Activated T-cell treated with anti-CD3 and anti-CD28 coated beads, Interleukin-2, amount 50 U/mL, for 1 hour (primary cell): ENCODE measurements at places on chromosomes 2 and 18.

DNA sequence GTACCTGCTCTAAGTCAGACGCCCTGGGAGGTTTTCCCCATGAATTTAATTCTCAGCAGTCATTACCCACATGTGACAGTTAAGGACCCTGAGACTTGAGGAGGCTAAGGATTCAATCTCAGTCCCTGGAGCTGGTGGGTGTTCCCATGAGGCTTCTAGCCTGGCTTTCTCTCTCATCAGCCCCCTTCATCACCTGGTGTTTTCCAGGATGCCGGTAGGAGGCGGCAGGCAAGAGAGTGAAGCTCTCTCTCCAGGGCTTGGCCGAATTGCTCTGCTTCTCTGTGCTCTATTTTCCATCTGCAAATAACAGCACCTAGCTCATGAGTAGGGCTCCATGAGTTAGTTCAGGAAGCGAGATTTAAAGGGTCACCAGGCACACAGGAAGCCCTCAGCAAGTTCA, 241.9 kb downstream of the PTPRM start:
- no peak for DNase-seq

GRCh38 chr2:86480105-86480504, 38.9 kb downstream of the KDM3A start:
- no peak for DNase-seq

DNA sequence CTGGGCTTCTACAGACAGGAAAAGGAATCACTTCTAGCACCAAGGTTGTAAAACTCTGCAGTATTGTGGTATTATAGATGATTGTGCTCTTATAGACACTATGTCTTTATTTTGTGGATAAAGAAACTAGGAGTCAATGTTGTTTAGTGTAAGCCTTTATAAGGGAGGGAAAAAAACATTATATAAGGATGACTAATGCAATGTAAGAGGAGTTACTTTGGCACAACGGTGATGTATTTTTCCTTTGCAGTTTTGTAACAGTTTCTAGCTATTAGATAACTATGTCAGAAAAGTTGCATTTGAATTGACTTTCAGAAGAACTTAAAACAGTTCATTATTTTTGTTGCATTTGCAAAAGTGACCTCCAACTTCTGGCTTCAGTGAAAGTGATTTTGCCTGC, 545.4 kb downstream of the CCDC85A start:
- no peak for DNase-seq

DNA sequence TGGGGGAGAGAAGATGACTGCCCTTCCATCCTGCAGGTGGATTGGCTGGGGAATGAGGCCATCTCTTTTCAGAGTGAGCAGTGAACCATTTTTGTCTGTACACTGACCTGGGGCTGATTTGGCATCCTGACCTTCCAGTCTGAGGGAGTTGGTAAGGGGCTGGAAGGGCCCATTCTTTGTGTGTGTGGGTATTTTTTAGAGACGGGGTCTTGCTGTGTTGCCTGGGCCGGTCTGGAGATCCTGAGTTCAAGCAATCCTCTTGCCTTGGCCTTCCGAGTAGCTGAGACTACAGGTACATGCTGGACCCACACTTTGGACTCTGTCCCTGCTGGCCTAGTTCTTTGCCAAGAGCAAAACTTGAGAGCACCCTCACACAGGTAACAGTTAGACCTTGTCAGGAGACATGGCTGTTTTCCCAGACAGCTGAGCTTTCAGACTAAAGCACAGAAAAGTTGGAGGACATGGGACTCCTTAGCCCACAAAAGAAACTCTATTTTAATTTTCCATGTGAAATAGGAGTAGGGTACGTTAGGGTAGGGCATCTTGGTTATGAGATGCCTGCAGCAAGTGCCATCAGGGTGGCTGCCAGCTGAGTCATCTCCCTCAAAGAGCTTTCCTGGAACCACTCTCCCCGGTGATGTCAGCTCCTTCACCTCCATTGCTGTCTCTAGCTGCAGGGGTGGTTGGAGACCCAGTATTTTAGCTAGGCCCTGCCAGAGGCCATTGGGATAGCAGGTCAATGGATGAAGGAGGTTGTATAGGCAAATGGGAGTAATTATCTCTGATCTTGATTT, 60.7 kb downstream of the DGKD start:
- no peak for DNase-seq

- DNase-seq = no peak
These were observed 2.5 kb upstream of the MREG start for GRCh38 chr2:216015722-216016464.

DNA sequence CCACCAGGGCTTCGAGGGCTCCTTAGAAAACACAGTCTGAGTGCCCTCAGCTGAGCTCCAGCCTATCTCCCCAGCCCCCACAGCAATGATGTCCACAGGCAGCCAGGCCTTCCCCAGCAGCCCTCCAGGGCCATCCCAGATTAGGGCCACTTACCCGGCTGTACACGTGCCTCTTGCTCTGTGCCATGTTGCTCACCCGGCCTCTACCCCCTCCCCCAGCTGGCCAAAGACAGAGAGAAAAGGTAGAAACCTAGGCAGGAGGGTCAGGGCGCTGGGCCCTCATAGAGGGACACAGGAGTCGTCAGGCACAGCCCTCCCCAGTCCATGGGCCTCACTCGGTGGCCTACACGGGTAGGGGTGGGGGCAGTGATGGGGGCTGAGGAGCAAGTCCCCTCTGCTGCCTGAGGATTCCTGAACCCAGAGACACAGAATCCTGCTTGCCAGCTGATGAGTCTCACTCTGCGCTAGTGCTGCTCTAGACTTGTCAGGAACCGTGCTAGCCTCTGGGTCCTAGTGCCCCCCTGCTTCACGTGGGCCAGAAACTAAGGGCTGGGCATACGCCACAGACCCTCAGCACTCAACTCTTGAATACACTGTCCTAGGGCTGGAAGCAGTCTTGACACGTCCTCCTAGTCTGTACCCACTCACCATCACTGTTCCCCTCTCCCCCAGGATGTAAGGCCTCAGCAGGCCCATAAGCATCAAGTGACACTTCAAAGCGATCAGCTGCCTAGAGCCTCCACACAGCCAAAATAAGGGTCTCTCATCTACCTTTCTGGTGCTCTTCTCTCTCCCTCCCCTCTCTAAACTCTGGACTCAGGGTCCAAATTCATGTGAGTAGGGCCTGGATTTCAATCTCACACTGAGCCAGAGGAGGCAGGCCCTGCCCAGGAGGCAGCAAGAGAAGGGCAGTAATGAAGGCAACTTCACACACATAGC, at the start of gene DCTN1:
TSS of gene DCTN1 (minus strand) at position 461 of the 939 bp plus-strand sequence. CDS start at position 187, 274 bp downstream.
- peak; percentile 40 for DNase-seq

DNA sequence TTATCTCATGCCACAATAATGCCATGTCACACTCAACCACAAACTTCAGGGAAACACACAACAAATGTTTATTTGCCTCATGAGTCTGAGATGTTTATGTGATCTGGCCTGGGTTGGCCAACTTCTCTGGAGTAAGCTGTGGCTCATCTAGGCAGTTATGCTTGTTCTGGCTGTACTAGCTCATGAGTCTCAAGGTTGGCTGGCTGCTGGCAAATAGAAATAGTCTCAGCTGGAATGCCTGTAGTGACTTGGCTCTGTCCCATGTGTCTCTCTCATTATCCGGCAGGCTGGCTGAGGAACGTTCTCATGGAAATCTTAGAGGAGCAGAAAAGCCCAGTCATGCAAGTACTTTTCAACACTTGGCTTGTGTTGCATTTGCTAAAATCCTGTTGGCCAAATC, 234.9 kb upstream of the CDH2 start:
- DNase-seq = no peak

GRCh38 chr2:236574424-236575145, 5.0 kb downstream of the ACKR3 start:
- no peak for DNase-seq

- no peak for DNase-seq
These were observed 49.8 kb upstream of the CABYR start for GRCh38 chr18:24089076-24089475.

DNA sequence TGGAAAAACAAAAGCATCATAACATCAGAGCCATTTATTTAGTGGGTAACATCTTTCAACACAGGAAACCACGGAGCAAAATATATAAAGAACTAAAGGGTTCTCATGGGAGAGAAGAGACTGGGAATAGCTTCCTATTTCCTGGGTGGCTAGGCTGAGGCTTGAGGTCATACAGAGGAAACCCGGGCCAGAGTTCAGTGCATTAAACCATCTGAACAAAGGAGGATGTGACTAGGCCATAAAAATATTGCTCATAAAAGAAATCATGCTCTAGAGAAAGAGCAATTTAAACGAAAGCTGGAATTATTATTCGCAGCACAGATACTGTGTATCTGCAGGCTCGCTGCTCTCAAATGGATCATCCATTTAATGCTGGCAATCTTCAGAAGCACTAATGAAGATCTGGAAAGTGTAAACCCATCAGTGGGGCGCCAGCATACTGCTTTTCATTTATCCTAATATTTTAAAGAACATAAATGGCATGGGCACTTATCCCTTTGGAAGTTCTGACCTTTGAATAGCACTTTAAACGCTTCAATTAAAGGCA, 83.3 kb downstream of the GALNT14 start:
- no peak for DNase-seq

GRCh38 chr2:119753041-119753929, 6.4 kb upstream of the PTPN4 start:
- DNase-seq = no peak

GRCh38 chr18:36157441-36157840, 27.7 kb downstream of the ELP2 start:
- no peak for DNase-seq

- DNase-seq = no peak
These were observed 9.5 kb downstream of the KCNG2 start for GRCh38 chr18:79806976-79807841.

GRCh38 chr2:26224095-26224494, 20.3 kb downstream of the HADHA start:
- no peak for DNase-seq

DNA sequence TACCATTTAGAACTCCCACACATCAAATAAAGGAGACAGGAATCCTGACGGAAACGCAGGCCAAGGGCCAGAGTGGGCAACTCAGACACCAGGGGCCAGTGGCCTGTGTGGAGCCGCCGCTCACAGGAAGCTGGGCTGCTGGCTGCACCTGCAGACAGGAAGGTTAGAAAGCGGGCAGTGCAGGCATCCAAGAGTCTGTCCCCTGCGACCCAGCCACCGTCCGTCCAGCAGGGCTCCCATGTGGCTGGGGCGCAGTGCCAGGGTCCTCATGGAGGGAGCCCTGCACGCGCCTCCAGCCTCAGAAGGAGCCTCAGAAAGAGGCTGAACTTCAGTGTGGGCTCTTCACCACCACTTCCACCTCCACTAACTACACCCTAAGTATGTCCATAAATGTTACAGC, 2.5 kb upstream of the ANO7 start:
- DNase-seq = no peak

DNA sequence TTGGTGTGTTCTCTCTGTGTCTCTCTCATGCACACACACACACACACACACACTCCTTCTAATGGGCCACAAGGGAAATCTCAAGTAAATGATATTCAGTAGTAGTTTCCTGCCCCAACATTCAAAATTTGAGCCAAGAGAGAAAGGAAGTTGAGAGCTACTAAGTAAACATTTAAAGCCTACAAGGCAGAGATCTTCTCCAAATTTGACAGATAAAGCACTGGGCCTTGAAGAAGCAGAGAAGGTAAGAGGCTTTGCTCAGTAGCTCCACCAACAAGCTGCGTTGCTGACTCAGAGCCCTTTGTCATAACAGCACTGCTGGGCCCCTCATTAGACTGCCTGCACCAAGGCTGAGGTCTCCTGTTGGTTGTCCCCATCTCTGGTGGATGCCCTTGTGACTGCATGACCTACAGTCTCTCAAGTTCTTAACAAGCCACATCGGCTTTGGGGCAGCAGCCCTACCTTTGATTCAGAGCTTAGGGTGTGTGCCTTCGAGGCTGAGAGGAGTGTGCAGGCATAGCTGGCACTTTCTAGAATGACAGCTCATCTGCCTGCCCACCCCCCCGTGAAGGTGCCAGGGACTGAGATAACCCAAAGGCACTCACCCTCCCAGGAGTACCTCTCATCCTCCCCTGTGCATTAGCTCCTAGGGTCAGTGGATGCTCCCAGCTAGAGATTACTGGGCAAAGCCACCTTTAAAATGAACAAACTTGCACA, 32.3 kb upstream of the NEB start:
- DNase-seq = no peak

DNA sequence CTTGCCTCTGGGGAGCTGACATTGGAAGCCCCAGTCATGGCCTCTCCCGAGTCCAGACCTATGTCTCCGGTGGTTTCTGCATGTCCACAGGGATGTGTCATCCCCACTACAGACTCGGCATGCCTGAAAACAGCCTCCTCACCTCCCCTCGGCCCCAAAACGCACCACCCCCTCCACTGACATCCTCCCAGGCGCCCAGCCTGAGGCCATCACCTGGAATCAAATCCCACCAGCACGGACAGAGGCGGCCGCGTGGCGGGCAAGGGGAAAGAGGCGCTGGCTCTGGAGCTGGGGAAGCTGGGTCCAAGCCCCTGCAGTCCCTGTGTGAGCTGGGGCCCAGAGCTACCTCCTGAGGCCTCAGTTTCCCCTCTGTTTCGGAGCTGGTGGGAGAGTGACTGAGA, 69.9 kb upstream of the SMAD7 start:
- DNase-seq = no peak

DNA sequence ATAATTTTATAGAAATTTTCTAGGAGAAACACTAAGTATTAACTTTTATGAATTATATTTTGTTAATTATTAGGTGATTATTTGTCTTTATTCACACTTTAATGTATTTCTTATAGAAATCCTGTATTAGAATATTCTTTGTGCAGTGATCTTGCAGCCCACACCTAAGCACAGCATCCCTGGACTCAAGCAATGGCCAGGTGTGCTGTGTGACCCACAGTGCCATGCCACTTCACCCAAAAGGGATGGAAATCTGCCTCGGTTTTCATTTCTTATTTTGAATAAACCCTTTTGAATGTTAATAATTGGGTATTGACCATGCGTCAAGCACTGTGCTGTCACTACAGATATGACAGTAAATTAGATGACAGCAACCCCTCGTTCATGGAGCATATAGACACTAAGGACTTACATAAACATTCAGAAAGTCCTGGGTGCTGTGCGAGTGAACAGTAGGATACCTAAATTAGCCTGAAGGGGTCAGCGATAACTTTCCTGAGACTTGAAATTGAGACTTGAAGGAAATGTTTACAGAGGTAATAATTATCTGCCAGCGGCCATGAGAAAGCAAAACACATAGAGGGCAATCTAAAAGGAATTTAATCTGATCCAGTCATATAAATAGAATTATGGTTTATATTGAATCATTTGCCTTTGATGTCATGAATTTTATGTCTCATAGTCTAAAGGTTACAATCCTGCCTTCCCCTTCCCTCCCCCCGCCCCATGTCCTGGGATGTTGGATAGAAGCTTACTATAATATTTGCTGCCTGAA, 52.7 kb upstream of the CALCRL start:
- DNase-seq = no peak
